Upper lobe of right lung (tissue), 1 donor: ENCODE measurements at places on chromosomes 1 and 21. TPM values are rescaled to one million over a fixed set of nuclear protein-coding genes. Genes with fewer than 3 reads are reported as not detected.

The ADGRB2 gene
- total RNA-seq: 0.69 TPM

The PEA15 gene
- total RNA-seq: 175 TPM

GRCh38 chr1:39852214-39852791 lies 31.0 kb downstream of the TRIT1 start:
- peaks cover 11% of the 10 kb centered on the region for H3K4me1 ChIP-seq
- DNase-seq: no peak
- peaks cover 7% of the 10 kb centered on the region for H3K36me3 ChIP-seq
- no peak overlapping the region for H3K27ac ChIP-seq
- H3K4me3 ChIP-seq: no peak overlapping the region
- H3K27me3 ChIP-seq: no peaks in the 10 kb centered on the region

DNA sequence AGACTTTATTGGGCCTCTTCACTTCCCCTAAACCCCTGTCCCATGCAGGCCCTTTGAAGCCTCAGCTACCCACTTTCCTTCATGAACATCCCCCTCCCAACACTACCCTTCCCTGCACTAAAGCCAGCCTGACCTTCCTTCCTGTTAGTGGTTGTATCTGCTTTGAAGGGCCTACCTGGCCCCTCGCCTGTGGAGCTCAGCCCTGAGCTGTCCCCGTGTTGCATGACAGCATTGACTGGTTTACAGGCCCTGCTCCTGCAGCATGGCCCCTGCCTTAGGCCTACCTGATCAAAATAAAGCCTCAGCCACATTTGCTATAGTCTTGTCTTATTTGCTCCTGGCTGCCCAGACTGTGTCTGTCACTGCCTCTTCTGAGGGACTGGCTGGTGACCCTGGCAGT lies 5.5 kb downstream of the GSTM4 start:
- no peak for DNase-seq
- no peaks in the 10 kb centered on the region for H3K27me3 ChIP-seq
- H3K36me3 ChIP-seq: peaks cover 7% of the 10 kb centered on the region
- no peak overlapping the region for H3K27ac ChIP-seq

DNA sequence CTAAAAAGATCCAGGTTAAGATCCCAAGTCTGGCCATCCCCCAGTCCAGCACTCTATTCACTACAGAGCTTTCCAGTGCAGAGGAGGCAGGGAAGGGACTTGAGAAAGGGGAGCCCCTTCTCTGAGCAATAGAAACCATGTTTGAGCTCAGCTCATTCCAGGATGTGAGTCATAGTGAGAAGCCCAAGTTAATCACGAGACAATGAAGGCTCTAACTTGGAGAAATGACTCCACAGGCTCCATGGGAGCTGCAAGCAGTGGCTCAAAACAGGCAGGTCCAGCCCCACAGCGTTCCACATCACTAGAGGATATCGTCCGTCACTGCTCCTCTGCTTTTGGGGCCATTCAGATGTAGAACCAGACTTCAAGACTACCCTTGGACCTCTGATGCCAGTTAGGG lies 59.1 kb downstream of the CAMK2N1 start:
- H3K27me3 ChIP-seq: no peaks in the 10 kb centered on the region
- DNase-seq: no peak
- H3K27ac ChIP-seq: no peak overlapping the region
- no peaks in the 10 kb centered on the region for H3K4me1 ChIP-seq
- H3K4me3 ChIP-seq: no peak overlapping the region
- H3K36me3 ChIP-seq: no peaks in the 10 kb centered on the region
